ENCODE measurements at places on chromosomes 5 and 9.

- no peak for DNase-seq
Observed at GRCh38 chr5:166178411-166179080, 2112.9 kb upstream of the WWC1 start.

- no peak for DNase-seq
Observed at GRCh38 chr5:97364731-97365130, 181.7 kb upstream of the RIOK2 start.

- no peak for DNase-seq
Observed at GRCh38 chr9:115207003-115207836, 89.3 kb upstream of the TNC start.

GRCh38 chr9:130297371-130297770 lies 31.8 kb downstream of the HMCN2 start:
- no peak for DNase-seq

DNA sequence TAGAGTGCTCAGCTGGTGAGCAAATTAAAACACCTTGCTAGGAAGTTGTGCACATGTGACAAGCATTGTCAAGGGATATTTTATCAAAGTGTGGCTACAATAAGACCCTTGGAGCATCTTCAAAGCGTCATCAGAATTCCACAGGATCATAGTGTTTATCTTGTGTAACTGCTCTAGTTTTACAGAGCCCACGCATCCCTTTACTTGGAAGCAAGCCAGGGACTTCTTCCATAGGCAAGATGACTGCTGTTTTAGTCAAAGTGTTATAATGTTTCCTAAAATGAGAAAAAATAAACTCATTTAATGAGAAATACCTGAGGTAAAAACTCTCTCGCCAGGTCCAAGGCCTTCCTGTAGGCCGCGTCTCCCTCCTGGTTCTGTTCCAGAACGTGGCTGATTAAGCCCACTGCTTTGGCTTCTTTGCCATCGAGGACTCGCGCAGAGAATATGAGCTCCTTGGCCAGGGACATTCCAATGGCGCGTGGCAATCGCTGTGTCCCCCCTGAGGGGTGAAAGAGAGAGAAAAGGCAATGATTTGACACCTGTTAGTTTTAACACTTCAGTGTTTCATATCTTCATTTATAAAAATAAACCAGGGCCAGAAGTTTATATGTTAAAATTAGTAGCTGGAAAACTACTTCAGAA lies 141.1 kb downstream of the AUH start:
- no peak for DNase-seq

GRCh38 chr5:118249386-118249785 lies 739.0 kb downstream of the DTWD2 start:
- no peak for DNase-seq

DNA sequence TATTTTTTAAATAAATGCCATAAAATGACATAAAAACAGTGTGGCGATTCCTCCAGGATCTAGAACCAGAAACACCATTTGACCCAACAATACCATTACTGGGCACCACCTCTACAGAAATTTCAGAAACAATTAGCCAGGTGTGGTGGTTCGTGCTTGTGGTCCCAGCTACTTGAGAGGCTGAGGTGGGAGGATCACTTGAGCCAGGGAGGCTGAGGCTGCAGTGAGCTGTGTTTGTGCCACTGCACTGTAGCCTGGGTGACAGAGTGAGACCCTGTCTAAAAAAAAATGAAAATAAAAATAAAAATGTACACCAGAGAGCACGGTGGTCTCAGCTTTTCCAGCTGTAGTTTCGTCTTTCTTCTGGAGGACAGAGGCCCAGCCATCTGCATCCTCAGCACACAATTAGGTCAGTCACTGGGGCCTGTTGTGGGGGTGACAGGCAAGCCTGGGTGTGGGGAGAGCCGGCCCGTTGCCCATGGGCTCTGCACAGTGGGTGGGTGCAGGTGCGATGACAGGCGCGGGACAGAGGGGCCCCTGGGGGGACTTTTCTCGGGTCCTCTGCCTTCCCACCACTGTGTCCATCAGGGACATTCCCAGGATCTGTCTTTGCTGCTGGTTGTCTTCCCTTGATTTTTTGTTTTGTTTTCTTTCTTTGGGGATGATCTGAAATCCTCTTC lies 9.8 kb downstream of the COL5A1 start:
- DNase-seq, result no peak

- DNase-seq, result no peak
Observed at GRCh38 chr9:100670719-100671118, 92.8 kb downstream of the CAVIN4 start.

DNA sequence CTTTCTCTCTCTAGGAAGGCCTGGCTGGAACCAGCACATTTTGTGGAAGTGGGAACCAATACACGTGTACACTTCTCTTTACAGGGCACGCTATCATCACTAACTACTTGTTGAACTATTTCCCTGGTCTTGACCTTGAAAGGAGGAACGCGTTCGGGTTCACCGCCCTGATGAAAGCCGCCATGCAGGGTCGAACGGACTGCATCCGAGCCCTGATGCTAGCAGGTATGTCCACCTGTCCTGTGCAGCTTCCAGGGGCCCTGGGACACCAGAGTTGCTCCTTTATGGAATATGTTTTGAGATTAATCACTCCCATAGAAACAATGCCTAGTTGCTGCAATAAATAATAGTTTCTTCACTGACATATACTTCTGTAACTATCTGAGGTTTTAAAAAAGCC lies 74.1 kb downstream of the ANKRD33B start:
- DNase-seq, result no peak

- DNase-seq, result no peak
Observed at GRCh38 chr5:172897481-172898217, 61.6 kb upstream of the RPL26L1 start.

Measured in posterior cingulate gyrus (tissue), 11 donors.